GM23248 (cell line): ENCODE measurements at places on chromosomes 5 and 9.
A peak's percentile ranks its signal among the peaks of the same experiment; 100 is the strongest.

DNA sequence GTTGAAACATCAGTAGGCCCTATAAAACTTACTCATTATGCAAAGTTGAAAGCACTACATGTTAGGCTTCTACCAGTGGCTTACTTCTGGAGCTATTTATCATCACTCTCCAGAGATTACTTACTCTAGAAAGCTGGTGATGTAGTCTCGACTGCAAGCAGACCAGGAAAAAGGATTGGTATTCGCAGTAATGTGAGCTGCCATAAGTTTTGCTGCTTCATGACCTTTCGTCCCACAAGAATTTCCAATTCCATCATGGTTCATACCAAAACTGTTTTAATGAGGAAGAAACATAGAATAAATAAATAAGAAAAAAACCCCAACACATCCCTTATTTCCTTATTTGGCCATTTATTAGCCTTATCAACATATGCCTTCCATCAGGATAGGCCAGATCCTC lies 181.9 kb downstream of the ADAMTS6 start:
- DNase-seq, result no peak

DNA sequence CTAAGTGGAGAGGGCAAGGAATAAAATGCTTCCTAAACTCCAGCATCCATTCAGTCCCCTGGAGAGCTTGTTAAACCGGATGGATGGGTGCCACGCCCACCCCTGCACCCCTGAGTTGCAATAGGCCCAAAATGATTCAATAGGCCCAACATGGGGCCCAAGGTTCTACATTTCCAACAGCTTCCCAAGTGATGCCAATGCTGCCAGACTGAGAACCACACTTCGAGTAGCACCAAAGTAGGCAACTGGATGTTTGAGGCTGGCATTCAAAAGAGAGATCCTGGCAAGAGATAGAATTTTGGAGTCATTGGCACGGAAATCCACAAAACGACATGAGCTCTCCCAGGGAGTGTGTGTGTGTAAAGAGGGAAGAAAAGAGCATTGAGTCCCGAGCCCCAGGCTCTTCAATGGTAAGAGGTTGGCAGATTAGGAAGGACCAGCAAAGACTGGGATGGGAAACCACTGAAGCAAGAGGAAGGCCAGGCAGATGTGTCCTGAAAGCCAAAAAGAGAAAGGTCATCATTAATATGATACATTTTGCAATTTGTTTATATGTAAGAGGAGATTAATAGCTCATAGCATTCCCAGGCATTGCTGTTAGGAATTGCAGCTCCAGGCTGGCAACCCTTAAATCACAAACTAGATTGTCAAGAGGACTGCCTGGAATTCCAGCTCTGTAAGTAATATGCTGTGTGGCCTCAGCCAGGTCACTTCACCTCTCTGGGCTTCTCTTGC lies 130.6 kb downstream of the KCNIP1 start:
- DNase-seq, result no peak

DNA sequence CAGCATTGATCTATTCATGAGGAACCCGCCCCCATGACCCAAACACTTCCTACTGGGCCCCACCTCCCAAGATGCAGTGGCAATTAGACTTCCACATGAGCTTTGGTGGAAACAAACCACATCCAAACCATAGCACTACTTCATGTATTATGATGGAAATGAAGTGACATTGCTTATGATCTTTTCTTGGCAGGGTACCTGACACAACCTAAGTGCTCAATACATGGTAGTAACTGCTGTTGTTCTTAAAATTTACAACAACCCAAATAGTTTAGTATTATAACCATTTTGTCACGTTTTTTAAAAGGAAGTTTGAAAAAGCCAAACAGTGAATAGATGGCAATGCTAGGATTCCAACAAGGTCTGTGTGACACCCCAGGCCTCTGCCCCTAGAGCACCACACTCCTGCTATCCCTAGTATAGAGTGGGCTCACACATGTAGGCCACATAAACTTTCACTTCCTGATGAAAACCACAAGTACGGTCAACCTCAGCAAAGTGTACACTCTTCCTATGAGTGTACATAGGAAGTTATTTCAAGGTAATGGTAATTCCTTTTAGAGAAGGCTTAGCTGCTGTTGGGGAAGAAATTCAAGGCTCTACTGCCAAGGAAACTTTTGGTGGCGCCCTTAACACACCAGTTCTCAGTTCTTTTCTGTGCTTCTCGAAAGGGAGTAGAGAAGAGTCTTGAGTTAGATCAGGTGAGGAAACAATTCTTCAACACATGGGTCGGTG lies 97.6 kb downstream of the ARSB start:
- no peak for DNase-seq

GRCh38 chr5:174374206-174374605 lies 328.7 kb downstream of the NSG2 start:
- DNase-seq, result no peak

DNA sequence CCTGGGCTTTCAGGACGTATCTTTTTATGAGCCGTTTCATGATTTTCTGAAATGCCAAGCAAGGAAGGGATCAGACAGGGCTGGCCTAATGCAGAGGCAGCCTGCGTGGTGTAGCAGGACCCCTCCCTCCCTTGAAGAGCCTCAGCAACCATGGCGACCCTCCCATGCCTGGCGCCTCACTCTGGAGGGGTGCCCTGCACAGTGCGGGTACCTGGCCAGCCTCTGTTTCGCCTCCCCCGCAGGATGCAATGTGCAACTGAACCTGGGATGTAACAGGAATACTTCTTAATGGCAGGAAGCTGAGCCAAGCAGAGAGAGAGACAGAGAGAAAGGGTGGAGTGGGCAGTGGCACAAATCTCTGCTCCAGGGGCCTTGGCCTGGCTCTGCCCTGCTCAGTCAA lies 23.3 kb upstream of the SMIM32 start:
- no peak for DNase-seq

DNA sequence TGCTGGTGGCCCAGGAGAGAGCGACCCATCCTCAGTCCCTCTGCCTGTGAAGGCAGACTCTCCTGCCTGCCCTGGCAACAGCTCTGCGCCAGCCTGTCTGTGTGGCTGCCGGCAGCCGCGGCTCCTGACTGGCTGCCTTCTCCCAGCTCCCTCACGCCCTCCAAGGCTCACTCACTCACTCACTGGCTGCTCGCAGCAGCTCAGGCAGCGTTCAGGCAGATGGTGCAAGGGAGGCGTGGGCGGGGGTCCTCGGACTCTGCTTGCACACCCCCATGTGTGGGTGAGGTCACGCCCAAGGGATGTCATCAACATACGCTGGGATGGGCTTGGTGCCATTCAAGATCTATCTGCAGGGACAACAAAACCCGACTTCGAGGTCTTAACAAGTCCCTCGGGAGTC lies 66.7 kb downstream of the DAB2IP start:
- peak; percentile 86 for DNase-seq

- no peak for DNase-seq
Observed at GRCh38 chr9:38103340-38103739, 34.3 kb upstream of the SHB start.

- DNase-seq, result peak; percentile 12
Observed at GRCh38 chr9:38009035-38009501, 60.0 kb downstream of the SHB start.

DNA sequence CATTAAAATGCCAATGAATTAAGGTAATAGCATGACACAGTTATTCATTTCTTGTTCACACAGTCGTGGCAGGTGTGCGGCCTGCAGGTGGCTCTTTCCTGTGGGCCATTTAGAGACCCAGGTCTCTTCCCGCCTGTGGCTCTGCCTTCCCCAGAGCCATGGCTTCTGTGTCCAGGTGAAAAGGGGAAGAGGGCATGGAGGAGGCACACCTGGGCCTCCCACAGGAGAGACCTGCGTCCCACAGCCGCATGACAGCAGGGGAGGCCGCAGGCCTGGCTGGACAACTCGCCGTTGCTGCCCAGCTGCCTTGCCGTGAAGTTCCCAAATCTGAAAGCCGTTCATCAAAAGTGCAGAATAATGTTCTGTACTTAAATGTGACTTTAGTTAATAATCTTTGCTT lies 14.4 kb upstream of the PLEKHG4B start:
- DNase-seq, result no peak

- peak; percentile 23 for DNase-seq
Observed at GRCh38 chr5:150411245-150411979, 1.3 kb downstream of the CD74 start.

- no peak for DNase-seq
Observed at GRCh38 chr9:130030651-130031127, 12.3 kb downstream of the FNBP1 start.

GRCh38 chr5:36236801-36237200 lies 4.9 kb downstream of the NADK2 start:
- DNase-seq, result no peak

DNA sequence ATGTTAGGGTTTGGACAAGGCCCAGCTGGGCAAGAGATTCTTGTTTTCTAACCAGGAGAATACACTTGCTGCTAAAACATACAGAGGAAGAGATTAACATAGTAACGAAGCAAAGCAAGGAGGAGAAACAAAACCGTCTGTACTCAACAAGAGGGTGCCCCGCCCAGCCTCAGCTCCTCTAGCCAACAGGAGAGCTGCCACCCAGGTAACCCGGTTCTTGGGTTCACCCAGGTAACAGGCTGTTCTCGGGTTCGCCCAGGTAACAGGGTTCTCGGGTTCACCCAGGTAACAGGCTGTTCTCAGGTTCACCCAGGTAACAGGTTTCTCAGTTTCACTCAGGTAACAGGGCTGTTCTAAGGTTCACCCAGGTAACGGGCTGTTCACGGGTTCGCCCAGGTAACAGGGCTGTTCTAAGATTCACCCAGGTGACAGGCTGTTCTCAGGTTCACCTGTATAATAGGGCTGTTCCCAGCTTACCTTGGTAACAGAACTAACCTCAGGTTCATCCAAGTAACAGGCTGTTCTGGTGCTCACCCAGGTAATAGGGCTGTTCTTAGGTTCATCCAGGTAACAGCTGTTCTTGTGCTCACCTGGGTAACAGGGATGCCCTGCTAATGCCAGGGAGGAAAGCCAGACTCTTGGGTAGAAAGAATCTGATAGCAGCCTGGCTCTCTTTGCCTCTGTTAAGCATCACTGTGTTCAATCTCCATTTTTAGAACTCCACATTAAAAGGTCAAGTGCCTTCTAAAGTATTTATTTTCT lies 271.6 kb downstream of the SYK start:
- DNase-seq, result no peak

DNA sequence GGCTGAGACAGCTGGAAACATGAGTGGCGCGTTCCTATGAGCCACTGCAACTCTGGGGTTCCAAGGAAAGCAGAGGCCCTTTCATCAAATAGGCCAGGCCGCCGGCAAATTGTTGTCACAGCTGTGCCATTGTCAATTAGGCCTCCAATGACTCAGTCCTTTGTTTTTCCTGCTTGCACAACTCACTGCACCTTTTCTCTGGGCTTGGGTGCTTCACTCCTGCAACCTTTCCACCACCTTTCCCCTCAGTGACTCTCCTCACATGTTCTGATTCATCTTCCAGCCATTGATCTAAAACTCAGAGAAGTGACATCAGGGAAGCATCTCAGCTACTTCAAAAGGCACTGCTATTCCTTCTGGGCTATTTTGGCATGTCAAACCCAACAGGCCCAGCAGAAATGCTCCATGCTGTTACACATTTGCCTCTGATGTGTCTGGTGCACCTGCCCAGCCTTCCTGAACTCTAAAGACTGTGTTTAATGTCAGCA lies 653.7 kb downstream of the NR2F1-AS1 start:
- DNase-seq, result no peak

DNA sequence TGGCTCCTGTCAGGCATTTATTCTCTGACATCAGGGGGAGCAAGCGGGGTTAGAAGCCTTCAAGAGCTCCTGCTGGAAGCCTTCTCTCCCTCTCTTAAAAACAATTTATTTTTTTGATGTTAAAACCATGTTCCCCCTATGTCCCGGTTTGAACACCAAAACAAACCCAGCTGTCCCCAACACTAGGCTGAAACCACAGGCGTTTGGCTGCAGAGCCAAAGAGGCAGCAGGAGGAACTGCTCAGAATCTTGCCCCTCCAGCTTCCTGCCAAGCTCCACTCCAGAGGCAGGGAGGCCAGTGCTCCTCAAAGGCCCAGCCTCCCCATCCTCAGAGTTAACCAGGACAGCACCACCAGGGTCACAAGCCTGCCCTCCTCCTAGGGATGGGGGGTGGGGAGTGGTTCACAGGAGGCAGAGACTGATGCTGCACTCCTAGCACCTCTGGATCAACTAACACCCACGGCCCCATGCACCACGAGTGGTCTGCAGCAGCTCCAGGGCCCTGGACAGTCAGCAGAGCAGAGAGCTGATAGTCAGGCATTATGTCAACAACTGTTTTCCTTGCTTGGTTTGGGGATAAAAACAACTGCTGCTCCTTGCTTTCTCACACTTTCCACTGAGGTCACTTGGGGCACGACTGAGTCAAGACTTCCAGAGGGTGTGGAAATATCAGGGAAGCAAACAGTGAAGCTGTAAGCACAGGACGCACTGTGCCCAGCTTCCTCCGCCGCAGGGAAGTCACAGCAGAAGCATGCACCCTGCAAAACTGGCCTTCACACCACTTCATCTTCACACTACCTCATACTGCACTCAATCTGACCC lies 96.5 kb upstream of the ADRA1B start:
- DNase-seq, result peak; percentile 82

DNA sequence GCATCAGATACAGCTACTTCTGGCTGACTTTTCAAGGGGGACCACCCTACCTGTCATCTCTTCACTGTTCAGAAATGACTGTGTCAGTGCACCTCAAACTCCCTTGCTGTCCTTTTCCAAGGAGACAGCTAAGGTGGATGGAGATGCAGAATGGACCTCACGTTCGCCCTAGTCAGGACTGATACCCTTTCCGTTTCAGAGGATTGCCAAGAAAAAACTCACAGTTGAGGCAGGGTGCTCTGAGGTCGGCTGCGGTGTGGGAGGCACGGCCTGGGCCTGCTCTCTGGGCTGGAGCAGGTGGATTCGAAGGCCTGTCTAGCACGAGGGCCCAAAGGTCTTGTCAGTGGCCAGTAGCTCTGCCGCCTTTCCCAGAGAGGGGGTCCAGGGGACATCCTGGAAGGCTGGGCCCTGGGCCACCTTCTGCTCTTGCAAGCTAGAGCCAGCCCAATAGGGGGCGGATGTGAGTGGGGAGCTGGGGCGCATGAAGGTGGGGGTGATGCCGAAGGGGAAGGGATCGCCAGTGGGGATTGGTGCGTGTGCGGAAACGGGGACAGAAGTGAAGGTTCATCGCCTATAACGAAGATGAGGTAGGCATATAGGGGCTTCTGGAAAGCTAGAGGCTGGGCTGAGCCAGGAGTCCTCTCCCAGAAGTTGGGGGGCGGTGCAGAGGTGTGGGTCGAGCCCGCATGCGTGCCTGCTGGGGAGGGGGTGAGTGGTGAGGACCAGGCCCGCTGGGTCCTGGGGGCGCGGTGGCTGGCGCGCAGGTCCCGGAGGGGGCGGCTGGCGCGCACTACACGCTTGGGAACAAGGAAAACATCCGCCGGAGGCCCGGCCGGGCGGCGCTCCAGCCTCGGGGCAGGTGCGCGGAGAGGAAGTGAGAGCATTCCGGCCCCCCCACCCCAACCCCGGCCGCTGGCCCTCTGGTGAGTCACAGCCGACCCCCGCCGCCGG lies 2.5 kb upstream of the MSMP start:
- DNase-seq, result peak; percentile 38
